GM12891 (cell line): ENCODE measurements at places on chromosomes 7 and 10.

GRCh38 chr10:76422769-76423168, 991.3 kb downstream of the LRMDA start:
- DNase-seq, result no peak

DNA sequence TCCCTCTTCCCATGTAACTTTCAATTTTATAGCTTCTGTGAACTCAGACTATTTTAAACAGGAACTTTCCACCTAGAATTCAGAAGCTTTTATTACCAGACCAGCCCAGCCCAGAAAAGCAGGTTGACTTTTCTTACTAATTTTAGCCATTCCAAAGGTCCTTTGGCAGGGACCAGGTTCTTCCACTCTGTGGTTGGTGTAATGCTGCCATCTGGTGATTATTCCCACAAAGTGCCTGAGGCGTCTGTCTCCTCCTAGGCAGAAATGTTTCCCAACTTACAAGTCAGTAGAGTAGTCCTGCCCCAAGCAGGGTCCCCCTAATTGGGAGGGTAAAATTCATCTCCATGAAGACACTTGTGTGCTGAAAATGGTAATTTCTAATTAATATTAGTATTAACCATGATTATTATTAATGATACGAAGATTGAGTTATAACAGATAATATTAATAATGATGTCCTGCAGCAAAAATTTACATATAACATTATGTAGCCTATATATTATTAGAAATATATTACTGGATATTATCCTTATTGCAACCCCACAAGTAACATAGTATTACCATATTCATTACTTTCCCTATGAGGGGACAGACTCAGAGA, 53.0 kb upstream of the PPP1R17 start:
- DNase-seq, result peak; percentile 6

GRCh38 chr7:140902303-140902953, 22.3 kb downstream of the BRAF start:
- DNase-seq, result no peak

GRCh38 chr10:119029613-119030420, at the start of gene NANOS1:
Gene NANOS1 (plus strand): TSS chr10:119029714. CDS start chr10:119029802, 88 bp downstream.
- DNase-seq, result no peak

DNA sequence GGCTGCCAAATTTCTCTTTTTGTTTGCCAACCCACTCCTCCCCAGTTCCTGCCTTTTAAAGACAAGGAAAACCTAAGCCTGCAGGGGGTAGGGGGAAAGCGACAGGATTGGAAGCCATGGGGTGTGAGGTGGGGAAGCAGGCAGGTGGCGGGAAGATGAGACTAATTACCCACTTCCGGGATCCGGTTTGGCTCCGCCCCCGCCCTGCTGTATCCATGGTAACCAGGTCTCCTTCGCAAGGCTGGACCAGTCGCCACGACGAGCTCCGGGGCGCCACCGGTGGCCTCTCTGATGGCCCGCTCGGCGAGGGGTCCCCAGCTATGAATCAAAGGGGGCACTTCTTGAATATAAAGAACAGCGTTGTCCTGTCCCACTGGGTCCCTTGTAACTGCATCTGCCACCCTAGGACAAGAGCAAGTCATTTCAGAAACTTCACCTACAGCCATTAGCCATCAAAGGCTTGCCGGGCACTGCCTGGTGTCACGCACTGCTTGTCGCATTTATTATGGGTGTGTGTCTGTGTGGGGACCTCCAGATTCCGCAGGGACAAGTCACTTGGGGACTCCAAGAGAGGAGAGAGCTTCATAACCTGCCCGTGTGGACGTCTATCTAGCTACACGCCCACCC, 55.4 kb upstream of the LMTK2 start:
- peak; percentile 20 for DNase-seq

DNA sequence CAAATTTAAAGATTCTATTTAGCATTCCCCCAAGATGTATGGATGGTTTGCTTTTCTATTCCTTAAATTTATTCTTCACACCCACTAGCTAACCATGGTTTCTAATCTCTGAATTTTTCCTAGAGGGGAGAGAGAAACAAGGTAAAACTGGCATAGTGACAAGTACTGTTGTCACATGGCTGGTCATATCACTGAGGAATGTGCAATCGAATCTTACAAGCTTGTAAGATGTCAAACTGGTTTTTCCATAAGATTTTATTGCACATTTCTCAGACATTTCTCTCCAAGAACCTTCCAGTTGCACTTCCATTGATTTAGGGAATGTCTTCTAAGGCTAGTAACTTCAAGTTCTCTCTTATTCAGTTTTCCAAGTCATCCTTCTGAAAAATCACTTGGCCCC, 89.8 kb downstream of the MBL2 start:
- no peak for DNase-seq

DNA sequence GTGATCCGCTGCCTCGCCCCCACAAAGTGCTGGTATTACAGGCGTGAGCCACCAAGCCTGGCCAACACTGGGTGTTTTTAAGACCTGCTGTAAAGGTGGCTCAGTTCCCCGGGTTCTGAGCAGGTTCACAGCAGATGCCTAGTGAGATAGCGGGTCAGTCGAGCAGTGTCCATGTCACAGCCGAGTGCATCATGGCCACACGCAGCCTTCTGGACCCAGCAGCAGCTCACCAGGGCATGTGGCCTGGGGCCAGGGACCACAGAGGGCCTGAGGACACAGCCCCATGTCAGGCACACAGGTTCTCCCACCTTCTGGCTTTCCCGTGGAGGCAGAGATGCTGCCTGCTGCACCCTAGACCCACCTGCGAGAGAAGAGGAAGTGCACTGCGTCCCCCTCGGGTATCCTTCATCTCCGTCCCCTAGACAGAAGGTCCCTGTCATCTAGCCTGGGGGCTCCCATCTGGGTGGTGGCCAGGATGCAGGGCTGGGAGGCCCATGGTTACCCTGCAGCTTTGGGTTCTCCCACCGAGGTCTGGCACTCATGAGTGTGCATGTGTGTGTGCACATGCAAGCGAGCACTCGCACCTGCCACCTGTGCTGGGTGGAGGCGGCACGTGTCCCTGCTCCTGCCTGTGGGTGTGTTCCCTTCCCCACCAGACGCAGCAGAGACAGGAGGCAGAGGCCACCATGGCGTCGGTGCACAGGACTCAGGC, 98.6 kb downstream of the NKX6-2 start:
- DNase-seq, result no peak

DNA sequence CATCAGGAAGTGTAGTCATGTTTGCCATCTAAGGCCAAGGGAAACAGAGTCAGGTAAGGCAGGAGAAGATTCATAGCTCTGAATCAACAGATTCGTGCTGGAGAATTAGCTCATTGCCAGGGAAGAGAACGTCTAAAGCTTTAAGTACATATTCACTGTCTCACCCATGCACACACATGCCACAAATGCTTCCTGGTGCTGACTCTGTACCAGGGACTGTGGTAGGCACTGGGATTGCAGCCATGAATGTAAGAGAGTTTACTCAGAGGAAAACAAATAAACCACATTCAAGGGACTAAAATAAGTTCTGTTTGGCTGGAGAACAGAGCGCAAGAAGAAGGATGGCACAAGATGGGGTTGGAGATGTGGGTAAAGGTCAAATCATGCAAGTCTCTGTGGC, 89.8 kb upstream of the HPS1 start:
- DNase-seq, result no peak

DNA sequence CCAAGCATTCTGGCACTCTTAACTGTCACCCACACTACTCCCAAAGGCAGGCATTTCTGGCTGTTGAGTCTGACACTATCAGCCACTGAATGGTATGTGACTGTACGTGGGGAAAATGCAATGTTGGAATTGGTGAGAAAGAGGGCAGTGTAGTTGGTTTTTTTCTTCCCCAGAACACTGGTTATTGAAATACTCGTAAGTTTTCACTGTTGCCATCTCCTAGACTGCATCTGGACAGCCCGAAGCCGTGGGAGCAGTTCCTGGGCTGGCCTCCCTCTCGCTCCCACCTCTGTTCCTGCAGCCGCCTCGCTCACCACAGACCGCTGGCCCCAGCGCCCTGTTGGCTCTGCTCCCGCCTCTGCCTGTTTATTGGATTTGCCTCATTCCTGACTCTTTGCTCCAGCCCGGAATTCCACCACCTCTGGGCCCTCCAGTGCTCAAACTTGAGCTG, 5.7 kb downstream of the PLCE1 start:
- DNase-seq, result no peak

DNA sequence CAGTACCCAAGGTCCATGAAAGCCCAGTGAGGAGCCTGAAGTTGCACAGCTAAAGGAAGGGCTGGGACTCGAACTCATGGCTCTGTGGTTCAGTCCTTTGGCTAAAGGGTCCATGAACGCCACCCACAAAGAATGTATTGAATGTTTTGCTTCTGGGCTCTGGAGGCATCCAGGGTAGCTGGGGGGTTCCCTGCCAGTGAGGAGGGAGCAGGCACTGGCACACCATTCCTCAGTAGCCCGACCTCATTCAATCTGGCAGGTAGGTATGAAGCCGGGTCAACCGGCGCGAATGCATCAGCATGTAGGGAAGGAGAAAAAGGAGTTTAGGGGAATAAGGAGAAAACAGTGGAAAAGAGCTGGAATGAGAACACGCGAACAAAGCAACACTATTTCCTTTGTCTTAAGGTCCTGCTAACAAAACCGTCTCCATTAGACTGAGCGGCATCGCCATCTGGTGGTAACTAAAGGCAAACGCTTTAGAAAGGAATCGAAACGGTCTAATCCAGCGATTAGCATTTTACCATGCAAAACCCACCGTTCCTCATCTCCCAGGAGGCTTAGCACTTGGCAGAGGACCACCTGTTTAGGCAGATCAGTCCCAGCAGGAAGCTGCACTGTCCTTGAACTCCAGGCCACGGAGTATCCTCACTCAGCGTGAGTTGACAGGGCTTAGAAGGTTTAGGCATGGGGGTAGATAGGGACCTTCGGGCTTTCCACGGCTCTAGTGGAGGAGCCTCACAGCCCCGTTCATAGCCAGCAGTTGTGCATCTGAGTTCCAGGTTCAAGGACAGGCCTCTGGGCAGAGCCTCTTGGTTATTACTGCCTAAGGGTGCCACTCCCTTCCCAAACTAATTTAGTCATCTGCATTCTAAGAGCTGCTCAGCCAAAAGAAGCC, 122.8 kb downstream of the UBE2H start:
- no peak for DNase-seq

- DNase-seq, result no peak
Observed at GRCh38 chr7:155187061-155187785, 110.5 kb upstream of the INSIG1 start.

DNA sequence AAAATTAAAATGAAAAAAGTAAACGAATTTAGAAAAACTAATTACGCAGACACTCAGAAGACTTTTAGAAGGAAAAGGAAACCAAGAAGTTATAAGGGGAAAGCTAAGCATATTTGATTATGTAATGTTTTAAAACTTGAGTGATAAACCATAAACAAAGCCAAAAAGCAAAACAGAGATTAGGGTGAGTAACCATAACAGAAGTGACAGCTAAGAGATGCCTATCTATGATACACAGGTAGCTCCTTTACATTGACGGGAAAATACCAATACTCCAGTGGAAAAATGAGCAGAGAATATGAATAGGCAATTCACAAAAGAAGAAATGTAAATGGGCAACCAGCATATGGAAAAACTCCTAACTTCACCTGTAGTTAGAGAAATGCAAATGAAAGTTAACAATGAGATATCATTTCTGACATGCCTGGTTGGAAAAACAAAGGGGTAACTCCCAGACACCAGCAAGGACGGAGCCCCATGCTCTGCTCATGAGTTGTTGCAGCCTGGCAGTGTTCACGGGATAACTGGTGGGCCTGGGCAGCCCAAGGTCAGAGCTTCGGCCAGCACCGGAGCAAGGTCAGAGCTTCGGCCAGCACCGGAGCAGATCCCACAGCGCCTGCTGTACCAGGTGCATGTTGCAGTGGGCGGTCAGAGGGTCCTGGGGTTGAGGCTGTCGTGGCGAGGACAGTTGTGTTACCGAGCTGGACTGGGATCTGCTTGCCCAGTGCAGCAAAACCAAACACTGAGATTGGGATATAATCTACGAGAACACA, 58.9 kb downstream of the ALOX5 start:
- no peak for DNase-seq
